ENCODE measurements at places on chromosomes 11 and 22.

- no peak for DNase-seq
Observed at GRCh38 chr22:33270596-33270995, 212.4 kb upstream of the SYN3 start.

- DNase-seq: no peak
Observed at GRCh38 chr22:21612858-21613257, 17.0 kb downstream of the YDJC start.

DNA sequence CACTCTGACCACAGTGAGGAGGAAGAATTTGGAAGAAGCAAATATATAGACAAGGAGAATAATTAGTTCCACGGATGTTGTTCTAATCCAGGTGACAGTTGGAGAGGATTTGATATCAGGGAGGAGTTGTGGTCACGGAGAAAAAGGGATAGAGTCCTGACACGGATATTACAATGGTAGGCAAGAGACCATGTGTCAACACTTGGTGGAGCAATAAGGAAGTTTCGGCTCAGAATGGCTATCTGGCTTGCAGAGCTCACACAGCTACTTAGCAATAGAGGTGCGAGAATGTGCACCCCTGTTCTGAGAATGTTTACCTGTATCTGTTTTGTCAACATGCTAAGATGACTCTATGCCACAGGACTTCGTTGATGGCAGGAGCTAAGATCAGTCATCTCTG lies 10.4 kb upstream of the OR9Q2 start:
- DNase-seq: no peak

DNA sequence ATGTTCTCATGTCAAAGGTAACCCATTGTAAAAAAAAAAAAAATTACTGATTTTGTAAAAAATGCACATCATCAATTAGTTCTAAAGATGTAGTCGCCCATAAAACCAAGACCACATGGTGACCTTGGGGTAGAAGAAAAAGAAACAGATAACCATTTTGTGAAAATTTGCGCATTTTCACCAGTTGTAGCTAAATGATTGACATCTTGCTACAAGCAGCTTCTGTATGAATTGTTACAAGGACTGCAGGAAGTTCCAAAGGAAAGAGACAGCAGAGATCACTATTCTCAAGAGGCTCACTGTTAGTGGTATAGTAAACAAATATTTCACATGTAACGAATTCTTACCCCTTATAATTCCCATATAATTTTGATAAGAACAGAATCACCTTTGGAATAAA lies 48.7 kb downstream of the MAML2 start:
- no peak for DNase-seq

DNA sequence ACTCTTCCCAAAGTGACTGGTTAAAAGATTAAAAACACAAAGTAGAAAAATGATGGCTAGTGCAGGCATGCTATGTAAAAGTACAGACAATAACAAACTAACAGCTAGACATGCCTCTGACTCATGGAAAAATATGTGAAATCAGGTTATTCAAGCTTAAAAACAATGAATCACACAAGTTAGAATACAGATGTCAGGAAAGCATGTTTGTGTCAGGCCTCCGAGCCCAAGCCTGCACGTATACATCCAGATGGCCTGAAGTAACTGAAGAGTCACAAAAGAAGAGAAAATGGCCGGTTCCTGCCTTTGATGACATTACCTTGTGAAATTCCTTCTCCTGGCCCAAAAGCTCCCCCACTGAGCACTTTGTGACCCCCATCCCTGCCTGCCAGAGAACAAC lies 110.1 kb downstream of the NOX4 start:
- no peak for DNase-seq

- no peak for DNase-seq
Observed at GRCh38 chr11:17865765-17866428, 131.3 kb downstream of the KCNC1 start.

- DNase-seq: no peak
Observed at GRCh38 chr11:64306876-64307622, 1.7 kb downstream of the ESRRA start.
